Transverse colon (tissue), 4 donors: ENCODE measurements at places on chromosomes 5 and 9. TPM values are rescaled to one million over a fixed set of nuclear protein-coding genes. Genes with fewer than 3 reads are reported as not detected.

DNA sequence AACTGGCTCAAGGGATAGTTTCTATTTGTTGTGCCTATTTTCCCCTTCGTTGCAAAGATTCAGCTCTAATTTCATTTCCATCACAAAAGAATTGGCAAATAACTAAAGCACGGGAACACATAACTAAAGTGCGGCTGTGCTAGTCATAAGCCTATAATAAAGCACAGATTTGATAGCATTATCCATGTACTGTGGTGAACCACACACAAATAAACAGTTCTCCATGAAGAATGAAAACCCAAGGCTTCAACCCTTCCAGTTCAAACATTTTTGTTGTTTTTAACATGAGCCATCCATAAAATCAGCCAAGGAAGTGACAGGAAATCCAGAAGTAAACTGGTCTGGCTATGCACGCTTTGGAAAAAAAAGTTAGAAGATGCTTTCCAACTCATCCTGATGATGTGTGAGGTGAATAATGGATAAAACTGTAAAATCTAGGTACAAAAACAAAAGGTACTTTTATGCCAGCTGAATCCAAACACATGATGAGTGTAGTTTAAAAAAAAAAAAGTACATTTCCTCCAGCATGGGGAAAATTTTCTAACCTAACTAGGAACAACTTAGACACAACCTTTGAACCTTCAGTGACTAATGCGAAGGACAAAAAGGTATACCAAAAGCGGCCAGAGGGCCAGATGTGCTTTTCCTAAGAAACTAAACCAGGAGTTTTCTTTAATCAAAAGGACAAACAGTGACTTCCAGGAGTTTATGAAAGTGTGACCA is 10.2 kb downstream of the ZNF608 start:
- H3K4me3 ChIP-seq: no peak overlapping the region
- H3K27ac ChIP-seq: peak overlapping the region; percentile 73
- no peaks in the 10 kb centered on the region for H3K27me3 ChIP-seq
- DNase-seq: no peak
- no peaks in the 10 kb centered on the region for H3K36me3 ChIP-seq
- peaks cover 81% of the 10 kb centered on the region for H3K4me1 ChIP-seq

- no peak overlapping the region for H3K27ac ChIP-seq
- no peak overlapping the region for H3K4me3 ChIP-seq
- peaks cover 4% of the 10 kb centered on the region for H3K27me3 ChIP-seq
- no peak for DNase-seq
- no peaks in the 10 kb centered on the region for H3K36me3 ChIP-seq
Observed at GRCh38 chr5:180343831-180344695, 9.1 kb downstream of the GFPT2 start.

DNA sequence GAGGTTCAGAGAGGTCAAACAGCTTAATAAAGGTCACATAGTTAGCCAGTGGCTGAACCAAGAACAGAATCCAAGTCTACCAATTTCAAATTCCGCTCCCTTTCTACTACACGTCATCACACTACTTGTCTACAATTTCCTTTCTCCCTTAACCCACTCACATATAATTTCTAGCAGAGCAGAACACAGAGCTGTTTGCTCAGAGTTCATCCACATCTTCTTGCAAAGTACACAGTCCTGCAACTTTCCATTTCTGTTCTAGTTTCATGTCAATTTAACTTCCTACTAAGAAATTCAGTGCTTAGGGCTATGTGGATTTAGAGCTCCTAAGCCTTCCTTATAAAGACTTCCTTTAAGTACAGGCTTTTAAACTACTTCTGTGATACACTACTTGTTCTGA is 61.3 kb downstream of the MEGF9 start:
- H3K36me3 ChIP-seq: no peaks in the 10 kb centered on the region
- no peaks in the 10 kb centered on the region for H3K4me1 ChIP-seq
- H3K27ac ChIP-seq: no peak overlapping the region
- H3K27me3 ChIP-seq: no peaks in the 10 kb centered on the region
- DNase-seq: no peak

- peak overlapping the region; percentile 58 for H3K27ac ChIP-seq
- peak; percentile 42 for DNase-seq
- H3K4me1 ChIP-seq: peaks cover 27% of the 10 kb centered on the region
- H3K36me3 ChIP-seq: no peaks in the 10 kb centered on the region
Observed at GRCh38 chr9:33446240-33446945, 1.0 kb downstream of the AQP3 start.

Gene FAM151B
- total RNA-seq: not detected

Gene PCDHGA9
- 4.6 TPM for total RNA-seq

Gene AGXT2
- not detected for total RNA-seq
